ENCODE measurements at places on chromosomes 2 and 18.

DNA sequence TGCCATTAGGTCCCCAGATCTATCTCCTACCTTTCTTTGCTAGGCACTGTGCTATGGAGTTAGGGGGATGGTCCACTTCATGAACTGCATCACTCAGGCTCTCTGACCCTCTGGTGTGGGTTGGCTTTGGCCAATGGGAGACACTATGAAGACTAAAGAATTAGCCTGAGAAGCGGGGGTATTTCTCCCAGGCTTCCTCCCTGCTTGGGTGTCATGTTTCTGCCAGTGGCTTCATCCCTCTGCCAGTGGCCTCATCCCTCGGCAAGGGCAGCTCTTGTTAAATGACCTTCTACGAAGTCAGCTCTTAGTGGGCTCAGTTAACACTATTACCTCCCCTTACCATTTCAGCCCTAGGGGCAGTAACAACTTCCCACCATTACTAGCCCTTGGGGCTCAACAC, 41.9 kb upstream of the EPB41L3 start:
- DNase-seq, result no peak

GRCh38 chr2:120348134-120348736, 2.3 kb downstream of the INHBB start:
- no peak for DNase-seq

- no peak for DNase-seq
Measured at GRCh38 chr2:134782792-134783191, 55.6 kb upstream of the ACMSD start.

DNA sequence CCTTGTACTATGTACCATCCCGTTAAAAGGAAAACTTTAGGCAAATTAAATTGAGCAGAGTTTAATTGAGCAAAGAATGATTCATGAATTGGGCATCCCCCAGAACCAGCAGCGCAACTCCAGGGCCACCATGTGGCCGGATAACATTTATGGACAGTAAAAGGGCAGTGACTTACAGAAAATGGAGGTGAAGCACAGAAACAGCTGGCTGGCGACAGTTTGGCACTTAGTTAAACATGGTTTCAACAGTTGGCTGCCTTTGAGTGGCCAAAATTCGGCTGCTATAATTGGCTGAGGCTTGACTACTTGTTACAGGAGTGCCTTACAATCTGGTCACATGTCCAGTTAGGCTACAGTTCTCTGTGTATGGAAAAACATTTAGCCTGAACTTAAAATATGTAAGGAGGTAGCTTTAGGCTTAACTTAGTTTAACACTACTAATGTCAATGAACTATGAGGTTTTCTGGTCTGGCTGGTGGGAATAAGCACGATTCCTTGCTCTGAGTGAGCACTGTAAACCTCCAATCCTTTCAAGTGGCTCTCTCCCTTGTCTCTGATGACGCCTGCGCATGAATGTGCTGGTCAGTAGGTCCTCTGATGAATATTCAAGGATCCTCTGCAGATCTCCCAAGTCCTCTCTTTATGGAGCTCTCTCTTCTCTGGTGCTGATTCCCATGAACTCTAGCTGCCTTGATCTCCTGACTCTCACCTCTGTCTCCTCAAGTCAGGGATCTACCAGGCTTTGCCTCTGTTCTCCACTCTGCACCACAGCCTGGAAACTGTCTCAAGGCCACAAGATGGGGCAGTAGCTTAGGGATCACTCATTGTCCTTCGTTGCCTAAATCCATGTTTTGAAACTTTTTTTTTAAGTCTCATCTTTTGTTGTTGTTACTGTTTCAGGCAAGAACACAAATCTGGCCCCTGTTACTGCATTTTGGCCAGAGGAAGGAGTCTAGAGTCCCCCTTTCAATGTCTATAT, 24.4 kb upstream of the RAB31 start:
- no peak for DNase-seq
